LHCN-M2 (cell line): ENCODE measurements at places on chromosomes 13 and 19.
A peak's percentile ranks its signal among the peaks of the same experiment; 100 is the strongest.

GRCh38 chr19:9309139-9309973 lies at the start of gene ZNF699:
ZNF699 (minus strand) TSS chr19:9309838; CDS start chr19:9305119, 4,719 bp downstream.
- peak; percentile 97 for DNase-seq

- peak; percentile 67 for DNase-seq
Measured at GRCh38 chr13:79525064-79525857, 44.3 kb downstream of the NDFIP2 start.

DNA sequence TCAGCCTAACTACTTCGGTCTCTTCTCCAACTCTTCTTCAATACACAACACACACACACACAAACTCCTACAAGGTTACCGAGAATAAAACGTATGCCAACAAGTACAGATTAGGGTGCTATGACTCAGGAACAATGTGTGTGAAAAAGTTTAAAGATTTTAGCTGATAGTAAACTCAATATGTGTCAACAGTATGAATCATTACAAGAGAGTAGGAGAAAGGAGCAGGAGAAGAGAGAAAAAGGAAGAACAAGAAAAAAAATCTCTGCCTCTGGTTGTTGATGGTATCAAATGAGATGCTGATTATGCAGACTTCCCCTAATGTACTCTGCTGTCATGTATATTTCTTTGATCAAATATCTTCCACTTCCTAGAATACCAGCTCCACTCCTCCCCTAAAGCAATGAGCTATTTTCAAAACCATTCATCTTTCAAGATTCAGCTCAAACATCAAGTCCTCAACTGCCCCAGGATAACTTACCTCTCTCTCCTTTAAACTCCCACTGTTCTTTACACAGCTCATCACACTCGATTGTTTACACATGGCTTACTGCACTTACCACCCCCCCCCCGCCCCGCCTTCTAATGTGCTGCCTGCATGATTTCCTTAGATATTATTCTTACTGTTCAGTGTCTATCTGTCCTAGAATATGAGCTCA lies 95.6 kb downstream of the FAM216B start:
- peak; percentile 61 for DNase-seq

DNA sequence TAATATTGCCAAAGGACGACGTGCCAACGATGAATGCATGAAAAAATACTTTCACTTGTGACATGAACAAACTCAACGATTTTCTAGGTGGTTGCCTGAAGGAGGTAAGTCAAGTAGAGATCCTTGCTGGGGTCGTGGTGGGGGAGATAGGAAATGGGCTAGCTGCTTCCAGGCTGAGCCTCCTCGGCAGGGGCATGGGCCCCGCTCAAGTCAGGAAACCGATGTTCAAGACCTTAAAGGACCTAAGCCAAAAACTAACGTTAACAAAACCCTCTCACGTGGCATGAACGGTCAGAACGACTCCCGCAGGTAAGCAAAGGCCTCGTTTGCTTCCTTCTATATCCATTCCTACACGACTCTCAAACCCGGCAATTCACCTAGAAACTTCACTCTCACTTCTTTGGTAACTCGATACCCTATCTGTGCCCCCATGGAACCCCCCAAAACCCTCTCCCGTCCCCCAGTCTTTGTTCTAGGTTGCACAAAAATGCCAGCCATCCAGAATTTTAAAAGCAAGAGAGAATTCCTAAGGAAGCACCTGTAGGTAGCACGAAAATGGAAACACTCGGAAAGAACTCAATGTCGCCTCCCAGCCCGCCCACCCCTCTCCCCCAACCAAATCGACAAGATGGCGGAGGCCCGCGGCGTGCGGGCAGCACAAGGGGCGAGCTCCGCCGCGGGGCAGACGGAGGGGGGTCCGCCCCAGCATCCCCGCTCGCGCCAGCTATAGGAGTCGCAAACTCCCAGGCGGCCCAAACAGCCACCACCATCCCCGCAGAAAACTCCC lies 13.6 kb downstream of the ACP4 start:
- no peak for DNase-seq

- DNase-seq, result no peak
Measured at GRCh38 chr19:45467115-45467455, 711 bp upstream of the FOSB start.

DNA sequence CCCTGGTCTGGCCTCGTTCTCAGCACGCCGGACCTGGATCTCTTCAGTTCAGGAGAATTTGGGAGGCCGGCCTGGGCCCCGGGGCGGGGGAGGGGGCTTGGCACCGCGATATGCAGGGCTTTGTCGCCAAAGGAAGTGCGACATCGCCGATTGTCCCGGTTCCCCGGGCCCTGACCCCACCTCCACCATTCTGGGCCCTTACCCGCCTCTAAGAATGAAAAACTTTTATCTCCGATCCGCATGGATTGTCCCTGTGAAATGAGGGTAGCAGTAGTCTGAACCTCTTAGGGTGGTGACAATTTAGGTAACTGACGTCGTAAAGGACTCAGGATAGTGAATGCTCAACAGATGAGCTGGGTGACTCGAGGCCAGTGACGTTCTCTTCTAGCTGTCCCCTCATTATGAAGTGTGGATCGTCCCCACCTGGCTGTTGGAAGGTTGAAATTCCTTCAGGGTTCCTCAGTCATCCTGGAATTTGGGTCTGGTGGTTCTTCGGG lies 650 bp downstream of the DDA1 start:
- DNase-seq, result no peak

DNA sequence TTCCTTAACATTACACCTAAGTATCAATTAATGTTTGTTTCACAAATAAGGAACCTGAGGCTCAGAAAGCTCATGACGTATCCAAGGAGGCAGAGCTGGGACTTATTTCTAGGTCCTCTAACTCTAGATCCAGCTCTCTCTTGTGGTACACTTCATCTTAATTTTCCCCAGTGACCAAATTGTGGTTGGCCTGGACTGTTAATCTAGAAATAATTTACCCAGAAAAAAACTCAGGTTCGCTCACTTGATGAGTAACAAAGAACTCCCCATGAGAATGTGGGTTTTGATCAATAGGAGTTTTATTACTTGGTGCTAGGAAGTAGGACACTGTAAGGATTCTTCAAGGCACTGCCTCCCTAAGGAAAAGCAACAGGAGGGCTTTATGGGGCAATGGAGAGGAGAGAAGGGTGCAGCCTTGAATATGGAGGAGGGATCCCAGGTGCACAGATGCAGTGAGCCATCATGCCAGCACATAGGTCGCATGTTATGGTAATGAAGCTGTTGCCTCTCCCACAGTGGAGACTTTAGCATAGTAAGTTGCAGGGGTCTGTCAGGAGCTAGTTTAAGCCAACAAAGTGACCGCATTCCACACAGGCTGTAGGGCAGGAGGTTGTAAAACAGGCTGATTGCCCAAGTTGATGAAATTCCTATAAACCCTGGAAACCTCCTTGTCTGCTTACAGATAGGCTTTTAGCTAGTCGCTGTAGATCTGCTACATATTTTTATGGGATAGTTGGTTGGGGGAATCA lies 14.7 kb downstream of the RAP2A start:
- DNase-seq, result no peak

DNA sequence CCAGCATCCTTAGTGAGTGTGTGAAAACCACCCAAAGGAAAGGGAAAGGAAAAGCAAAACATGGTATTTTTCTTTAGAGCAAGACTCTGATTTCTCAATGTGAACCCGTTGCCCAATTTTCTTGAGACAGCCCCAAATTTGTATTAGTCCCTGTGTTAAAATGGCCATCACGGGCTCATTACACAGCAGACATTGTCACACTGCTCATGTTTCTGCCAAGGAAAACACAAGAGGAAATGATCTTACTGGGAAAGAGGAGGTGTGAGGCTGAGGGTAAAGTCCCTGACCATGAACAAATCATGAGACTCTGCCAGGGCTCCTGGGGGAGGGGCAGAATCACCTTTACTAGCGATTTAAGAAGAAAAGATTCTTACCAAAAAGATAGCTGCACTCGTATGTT lies 54.4 kb downstream of the FAM124A start:
- no peak for DNase-seq

DNA sequence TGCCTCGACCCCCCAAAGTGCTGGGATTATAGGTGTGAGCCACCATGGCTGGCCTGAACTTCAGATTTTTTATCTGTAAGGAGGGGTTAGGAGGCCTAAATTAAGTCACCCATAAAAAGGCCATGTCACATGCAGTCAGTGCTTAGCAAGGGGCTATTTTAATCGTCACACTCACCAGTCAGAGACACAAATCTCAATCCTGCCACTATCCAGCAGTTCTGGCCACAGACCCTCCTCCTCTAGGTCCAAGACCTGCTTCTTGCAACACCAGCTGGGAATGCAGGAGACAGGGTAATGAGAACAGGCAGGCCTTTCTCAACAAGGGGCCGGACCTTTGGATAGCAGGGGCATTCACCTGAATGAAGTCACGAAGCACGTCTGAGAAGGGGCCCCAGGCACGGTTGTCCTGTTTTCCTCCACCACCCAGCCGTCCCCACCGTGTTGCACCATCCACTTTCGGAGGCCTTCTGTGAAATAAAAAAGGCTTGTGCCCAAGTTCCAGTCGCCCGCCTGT lies 1.4 kb downstream of the FBXO27 start:
- DNase-seq, result no peak

DNA sequence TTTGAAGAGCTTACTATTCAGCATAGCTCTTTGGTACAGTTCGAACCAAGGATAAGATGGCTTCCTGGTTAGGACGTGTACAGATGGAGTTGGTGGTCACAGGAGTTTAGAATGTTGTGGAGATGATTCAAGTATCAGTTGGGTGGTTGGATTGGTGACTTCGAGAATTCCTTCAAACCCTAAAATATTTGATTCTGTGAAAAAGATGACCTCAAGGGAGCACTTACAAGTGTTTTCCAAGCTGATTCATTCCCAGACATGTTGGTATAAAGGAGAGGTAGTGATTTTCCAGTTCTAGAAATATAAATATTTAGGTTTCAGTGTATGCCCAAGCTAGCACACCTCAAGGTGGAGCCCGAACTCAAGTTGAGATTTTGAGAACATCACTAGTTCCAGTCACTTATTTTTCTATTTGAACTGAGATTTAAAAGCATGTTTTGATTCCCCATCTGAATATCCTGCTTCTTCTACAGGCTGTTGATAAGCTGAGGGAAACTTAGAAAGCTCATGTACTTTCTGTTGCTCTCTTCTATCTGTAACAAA lies 306.1 kb downstream of the DCT start:
- peak; percentile 92 for DNase-seq

DNA sequence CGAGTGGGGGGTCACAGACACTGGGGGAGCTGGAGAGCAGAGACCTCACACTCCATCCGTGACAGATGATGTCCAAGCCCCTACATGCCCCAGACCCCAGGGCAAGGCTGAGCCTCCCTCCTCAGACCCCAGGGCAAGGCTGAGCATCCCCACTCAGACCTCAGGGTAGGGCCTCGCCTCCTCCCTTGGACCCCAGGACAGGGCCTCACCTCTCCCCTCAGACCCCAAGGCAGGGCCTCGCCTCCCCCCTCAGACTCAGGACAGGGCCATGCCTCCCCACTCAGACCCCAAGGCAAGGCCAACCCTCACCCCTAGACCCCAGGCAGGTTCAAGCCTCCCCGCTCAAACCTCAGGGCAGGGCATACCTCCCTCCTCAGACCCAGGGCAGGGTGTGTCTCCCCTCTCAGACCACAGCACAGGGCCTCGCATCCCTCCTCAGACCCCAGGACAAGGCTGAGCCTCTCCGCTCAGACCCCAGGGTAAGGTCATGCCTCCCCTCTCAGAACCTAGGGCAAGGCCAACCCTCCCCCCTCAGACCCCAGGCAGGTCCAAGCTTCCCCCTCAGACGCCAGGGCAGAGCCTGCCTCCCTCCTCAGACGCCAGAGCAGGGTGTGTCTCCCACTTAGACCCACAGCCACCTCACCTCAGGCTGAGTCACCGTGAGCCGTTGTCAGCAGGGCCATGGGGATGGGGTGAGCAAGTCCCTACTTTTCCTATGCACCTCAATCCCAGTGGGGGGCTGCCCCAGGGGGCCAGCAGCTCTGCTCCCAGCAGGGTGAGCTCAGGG lies 1.7 kb upstream of the S1PR4 start:
- DNase-seq, result peak; percentile 48

GRCh38 chr13:29520671-29521070 lies 74.8 kb downstream of the SLC7A1 start:
- peak; percentile 84 for DNase-seq

- peak; percentile 40 for DNase-seq
Measured at GRCh38 chr19:12996406-12997094, 1.3 kb downstream of the NFIX start.

DNA sequence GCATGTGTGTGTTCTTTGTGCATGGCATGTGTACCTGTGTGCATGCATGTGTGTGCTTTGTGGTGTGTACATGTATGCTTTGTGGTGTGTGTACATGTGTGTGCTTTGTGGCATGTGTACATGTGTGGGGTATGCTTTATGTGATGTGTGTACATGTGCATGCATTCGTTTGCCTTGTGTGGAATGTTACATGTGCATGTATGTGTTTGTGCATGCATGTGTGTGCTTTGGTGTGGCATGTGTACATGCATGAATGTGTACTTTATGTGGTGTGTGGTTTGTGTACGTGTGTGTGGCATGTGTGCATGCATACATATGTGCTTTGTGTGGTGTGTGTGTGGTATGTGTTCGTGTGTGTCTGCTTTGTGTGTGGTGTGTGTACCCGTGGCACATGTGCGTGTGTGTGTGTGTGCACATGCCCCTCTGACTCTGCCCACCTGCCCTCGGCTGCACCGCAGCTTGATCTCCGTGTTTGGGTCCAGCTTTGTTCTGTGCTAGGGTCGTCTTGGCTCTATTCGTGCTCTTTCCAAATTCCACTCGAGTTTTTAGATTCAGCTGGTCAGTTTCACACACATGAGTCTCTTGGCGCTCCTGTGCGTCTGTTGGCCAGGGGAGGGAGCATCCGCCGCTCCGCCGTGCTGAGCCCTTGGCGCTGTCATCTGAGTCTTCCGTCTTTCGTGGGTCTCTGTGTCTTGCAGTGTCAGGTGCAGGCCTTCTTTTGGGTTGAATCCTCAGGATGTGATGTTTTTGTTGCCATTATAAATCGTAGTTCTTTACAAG lies 46.5 kb upstream of the TFDP1 start:
- DNase-seq, result no peak

DNA sequence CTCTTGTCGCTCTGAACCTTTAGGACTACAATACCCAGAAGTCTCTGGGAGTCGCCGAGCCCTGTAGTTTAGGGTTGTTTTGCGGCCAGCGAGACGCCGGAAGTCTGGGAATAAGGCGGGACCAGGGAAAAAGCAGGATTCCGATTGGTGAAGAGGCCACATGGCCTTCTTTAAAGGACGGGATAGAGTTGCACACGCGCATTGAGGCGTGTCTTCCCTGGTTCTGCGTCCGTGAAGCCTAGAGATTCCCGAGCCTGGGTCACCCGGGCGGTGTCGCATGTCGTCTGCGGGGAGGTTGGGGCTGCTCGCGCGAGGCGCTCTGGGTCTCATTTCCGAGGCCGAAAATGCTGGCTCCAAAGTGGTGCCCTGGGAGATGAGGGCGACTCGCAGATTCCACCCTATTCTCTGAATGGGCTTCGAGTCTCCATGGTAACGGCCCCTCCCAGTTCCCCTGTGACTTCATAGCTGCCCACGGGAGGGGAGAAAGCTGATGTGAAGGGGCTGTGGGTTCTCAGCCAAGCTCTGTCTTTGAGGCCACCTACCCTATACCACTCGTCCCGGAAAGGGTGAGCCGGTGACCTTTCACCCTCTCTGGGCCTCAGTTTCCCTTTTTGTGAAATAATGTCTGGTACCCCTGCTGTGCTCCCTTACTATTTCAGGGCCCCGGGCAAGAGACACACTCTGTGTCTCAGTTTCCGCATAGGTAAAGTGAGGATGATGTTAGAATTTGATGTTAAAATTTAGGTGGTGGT lies 614 bp upstream of the ZSCAN5A start:
- DNase-seq, result peak; percentile 97
